Naive thymus-derived CD4-positive, alpha-beta T cell (primary cell): ENCODE measurements at places on chromosomes 1 and 21.

DNA sequence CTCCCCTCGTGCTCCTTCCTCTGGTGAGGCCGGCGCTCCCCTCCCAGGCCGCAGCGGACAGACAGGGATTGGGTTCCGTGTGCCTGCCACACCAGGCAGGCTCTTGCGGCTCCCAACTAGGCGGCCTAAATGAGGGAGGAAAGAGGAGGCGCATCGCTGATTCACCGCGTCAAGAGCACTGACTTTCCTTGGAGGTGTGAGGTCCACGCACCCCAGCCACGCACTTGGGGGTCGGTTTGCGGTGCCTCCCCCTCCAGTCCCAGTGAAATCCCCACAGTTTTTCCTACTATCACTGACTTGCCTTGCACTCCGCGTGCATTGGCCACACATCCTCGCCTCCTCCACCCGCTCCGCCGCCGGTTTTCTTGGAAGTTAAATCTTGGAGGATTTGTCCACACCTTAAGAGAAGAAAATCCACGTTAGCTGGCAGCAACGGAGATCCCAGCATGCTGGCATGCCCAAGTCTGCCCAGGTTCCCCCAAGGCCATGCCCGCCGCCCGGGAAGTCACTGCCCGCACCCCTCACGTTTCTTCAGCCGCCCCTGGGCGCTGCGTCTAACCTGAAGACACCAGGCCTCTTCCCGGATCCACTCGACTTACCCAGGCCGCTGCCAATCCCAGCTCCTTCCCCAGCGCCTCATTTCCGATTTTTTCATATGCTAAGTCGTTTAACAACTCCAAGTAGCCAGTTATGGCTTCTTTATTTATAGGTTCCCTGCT is 1.1 kb upstream of the FOXD3 start:
- DNase-seq = no peak

GRCh38 chr1:206633708-206634121 is 1.6 kb upstream of the DYRK3 start:
- no peak for DNase-seq

GRCh38 chr1:208835781-208836180 is 591.6 kb upstream of the PLXNA2 start:
- no peak for DNase-seq

GRCh38 chr1:44817307-44817706 is 9.0 kb downstream of the BTBD19 start:
- DNase-seq = no peak

- no peak for DNase-seq
These were observed 50.4 kb downstream of the ELK4 start for GRCh38 chr1:205581321-205581980.

DNA sequence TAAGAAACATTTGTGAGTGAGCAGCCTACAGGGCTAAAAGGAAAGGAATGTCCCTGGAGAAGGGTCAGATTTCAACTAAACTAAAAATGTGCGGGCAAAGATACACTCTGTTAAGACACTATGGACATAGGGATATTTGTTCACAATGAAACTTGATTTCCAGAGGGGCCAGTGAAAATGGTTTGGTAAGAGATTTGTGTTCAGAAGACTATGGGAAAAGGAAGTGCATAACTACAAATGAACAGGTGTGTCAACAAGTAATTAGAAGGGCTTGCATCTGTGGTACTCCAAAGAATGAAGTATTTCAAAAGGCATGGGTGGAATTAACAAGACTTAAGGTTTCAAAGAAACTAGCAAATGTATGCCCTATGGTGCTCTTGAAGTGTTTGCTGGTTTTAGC is 60.4 kb downstream of the NME7 start:
- no peak for DNase-seq

- peak; percentile 9 for DNase-seq
These were observed 117.2 kb downstream of the SLC25A24 start for GRCh38 chr1:108082738-108083562.

DNA sequence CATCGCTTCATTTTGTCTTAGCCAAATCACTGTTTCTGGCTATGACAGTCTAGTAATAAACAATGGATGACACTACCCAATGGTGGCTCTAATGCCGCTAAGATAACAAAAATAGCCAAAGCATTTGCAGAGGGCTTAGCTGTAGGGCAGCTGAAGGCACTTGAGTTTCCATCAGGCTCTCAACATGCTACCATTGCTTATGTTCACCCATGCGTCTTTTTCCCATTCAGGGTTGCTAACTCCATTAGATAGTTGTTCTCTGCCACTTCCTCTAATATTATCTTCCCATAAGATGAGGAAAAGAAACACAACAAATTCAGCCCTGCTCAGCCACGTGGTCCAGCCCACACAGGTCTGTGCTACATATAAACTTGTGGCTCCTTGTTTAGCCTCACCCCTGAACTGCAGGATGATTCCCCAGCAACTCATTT is 159.6 kb downstream of the TOMM20 start:
- DNase-seq = no peak

DNA sequence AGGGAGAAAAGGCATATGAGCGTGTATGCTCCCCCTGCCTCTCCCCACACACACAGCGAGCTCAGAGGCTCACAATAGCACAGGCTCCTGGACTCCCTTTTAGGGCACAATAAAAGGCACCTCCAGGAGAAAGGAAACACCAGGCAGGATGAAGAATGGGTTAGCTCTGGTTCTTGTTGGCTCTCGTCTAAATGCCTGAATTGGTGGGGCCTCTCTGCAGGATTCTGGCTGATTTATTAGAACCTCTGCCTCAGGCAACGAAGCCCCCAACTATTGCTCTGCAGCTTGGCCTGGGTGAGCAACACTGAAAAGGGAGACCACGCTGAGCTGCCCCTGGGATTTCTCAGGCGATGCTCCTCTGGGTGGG is 590.9 kb upstream of the PLXNA2 start:
- DNase-seq = no peak

GRCh38 chr1:67166196-67166595 is at the start of gene IL23R:
Gene IL23R, plus strand, starts transcription at chr1:67166454. Its CDS starts 1,667 bp downstream, at chr1:67168121.
- no peak for DNase-seq

DNA sequence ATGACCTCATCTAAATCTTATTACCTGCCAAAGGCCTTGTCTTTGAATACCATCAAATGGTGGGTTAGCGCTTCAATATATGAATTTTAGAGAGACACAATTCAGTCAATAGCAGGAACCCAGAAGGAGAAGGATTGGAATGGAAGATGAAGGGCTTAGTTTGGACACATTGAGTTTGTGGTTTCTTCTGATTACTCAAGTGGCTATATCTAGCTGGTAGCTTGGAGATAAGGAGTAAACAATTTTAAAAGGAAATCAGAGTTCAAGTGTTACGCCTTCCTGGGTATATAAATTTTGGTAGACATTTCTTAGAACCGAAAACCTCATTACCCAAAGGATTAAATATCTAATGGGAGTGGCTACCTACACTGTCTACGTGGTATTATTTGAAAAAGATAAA is 80.2 kb downstream of the RGS2 start:
- no peak for DNase-seq

DNA sequence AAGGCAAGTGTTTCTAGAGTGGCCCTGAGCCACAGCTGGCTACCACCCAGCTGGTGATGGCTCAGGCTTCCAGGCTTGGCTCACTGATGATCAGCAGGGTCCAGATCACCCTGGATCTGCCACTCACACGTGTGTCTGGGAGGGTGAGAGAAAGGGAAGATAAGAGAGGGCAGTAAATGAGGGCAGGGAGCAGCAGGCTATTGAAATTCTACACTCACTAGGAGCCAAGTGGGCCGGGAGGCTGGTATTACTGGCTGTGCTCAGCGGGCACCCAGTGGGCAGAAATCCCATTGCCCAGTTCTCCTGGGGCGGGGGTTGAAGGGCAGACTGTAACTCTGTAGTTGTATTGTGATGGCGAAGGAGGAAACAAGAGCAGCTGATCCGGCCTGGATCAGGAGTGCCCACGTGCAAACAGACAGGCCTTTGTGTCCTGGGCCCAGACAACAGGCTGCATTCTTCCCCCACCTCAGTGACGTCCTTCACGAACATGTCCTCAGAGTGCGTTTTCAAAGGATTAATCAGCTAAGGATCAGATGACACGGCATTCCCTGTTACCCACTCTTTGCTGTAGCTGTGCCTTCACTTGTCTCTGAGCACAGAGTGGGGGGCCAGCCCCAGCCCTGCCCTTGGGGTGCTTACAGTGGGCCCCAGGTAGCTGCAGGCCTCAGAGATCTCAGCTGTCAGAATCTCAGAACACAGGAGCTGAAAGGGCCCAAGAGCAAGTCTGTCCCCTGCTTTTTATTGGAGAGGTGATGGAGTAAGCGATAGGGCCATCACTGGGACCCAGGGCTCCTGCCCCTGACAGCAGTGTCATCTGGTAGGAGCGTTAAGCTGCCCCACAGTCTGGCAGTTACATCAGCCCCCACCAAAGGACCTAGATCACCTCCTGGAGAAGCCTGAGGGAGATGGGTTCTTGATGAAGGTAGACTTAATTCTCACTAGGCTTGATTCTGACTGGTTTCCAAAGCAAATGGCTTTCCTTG is 60.5 kb downstream of the ATP1A1 start:
- no peak for DNase-seq

GRCh38 chr1:230575886-230576500 is 66.3 kb upstream of the COG2 start:
- no peak for DNase-seq

DNA sequence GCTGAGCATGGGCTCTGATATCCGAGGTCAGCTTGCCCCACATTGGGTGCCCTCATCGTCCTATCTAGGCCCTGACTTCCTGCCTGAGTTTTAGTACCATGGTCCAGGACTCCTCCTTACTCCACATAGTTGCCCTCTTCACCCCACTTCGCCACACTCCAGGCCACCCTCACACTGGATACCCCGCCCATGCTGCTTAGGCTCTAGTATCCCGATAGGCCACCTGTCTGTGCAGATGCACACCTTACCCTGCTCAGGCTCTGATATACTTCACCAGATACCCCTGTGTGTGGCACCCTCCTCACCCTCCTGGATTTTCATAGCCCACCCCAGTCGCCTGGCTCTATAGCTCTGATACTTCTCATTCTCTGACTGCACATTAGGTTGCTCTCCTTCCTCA is 145.5 kb upstream of the SERTAD4 start:
- no peak for DNase-seq

- DNase-seq = no peak
These were observed 23.0 kb downstream of the CHD5 start for GRCh38 chr1:6157132-6157527.

DNA sequence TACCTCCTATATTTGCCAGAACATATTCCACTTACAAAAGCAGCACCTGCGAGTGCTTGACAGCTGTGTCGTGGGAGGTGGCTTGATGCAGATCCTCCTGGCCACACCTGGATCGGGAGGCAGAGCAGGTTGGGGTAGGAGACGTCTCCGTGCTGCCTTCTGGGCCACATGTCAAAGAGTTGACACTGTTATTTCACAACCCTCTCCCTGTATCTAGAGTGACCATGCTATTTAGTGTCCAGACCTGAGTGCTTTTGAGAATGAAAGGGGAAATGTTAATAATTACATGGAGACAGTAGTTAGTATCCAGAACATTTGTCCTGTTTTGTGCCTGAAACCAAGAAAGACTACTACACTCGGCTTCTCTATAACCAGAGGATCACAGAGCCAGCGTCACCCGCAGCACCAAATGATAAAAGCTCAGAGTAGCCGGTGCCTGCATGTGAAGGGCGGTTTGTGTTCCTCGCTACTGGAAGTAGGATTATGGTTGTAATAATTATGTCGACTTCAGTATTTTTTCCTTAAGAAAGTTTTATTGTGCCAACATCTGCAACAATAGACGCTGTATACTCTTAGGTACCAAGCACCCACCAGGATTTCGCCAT is 77.1 kb downstream of the GALNT2 start:
- no peak for DNase-seq

DNA sequence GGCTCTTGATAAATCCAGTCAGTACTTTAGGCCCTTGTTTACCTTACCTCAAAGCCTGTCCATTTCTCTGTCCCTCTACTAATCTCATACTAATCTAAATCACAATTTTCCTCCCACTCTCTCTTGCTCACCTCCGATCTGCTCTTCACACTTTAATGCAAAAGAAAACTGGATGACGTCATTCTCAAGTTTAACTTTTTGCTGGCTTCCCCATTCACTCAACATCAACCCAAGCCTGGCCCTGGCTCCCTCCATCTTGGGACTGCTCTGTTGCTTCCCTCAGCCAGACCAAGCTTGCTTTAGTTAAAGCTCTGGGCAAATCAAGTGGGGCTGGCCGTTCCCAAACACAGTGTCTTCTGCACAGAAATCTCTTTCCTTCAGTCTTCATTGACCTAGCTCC is 29.7 kb downstream of the COA6 start:
- no peak for DNase-seq

DNA sequence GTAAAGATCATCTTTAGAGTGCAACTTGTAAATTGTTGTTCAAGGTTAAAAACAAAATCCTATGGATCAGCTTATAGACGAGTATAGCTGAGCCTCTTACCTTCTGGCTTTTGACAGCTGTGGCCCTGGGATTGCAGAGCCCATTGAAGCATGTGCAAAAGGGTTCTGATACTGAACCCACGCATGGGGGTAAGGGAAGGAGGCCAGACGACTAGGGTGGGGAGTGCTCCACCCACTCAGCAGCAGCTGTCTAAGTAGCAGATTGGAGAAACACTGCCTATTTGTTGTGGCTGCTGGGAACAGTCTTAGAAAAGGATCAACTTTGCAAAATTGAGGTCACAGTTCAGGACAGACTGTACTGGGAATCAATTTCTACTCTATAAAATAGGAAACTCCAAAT is 16.1 kb downstream of the CD101 start:
- no peak for DNase-seq

GRCh38 chr1:177645491-177646190 is 324.2 kb downstream of the SEC16B start:
- no peak for DNase-seq
